ENCODE measurements at places on chromosomes 2 and 18.
A peak's percentile ranks its signal among the peaks of the same experiment; 100 is the strongest.

- H3K27ac ChIP-seq: no peak overlapping the region
- H3K4me3 ChIP-seq: no peak overlapping the region
- H3K4me1 ChIP-seq: no peaks in the 10 kb centered on the region
- peaks cover 7% of the 10 kb centered on the region for H3K27me3 ChIP-seq
- DNase-seq: no peak
These were observed 151.6 kb upstream of the ZNF236 start for GRCh38 chr18:76670564-76671288.

DNA sequence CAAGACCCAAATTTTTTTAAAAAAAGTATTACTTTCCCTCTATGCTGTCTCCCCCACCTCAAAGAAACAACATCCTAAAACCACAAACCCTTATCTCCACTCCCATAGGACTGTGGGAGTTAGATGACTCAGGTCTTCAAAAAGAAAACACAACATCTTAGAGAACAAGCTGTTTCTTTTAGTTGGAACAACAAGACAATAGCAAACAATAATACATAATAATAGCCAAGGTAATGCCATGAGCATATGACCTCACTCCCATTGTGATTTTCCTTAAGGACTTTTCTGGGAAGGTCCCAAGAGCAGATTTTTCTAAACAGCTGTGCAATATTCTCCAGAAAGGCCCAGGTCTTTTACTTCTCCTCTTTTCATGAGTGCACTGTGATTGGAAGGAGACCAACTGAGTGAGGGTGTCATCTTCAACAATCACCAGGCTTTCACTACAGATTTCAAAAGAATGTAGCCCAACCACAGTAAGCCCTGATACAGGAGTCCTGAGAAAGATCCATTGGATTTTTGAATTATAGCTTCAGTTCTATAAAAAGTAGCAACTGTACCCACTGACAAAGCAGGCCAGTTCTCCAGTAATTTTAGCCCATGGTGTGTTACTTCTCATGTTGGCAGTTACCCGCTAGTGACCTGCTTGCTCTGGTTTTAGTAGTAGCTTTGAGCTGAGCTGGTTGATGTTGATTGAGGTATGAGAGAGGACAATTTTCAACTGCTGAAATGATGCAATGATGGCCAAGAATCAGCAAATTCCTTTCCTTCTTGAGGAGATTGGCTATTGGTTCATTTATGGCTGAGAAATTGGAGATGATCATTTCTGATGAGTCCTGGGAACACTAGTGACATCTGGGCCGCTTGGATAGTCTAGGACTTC, 144.5 kb upstream of the TCF4 start:
- no peaks in the 10 kb centered on the region for H3K27me3 ChIP-seq
- no peak for DNase-seq
- H3K4me1 ChIP-seq: no peaks in the 10 kb centered on the region
- H3K27ac ChIP-seq: no peak overlapping the region
- H3K36me3 ChIP-seq: no peaks in the 10 kb centered on the region

DNA sequence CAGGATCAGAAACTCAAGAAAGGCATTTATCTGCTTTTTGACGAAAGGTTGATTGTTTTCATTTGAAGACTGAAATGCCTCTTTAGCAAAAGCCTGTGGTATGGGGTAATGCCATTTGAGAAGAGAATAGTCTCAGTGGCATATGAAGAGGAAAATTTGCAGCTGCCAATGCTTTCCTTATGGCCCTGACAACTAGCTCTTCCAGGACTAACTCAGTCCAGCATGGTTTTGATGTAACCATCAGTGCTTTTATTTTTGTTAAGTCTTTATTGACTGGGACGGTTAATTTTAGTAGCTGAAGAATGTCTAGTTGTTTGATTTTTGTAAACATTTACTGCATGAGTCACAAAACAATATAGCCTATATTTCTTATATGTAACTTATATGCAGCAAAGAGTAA, 158.4 kb downstream of the LNPK start:
- no peak overlapping the region for H3K4me3 ChIP-seq
- H3K4me1 ChIP-seq: no peaks in the 10 kb centered on the region
- H3K27me3 ChIP-seq: peaks cover 2% of the 10 kb centered on the region
- no peak overlapping the region for H3K27ac ChIP-seq
- H3K36me3 ChIP-seq: no peaks in the 10 kb centered on the region

DNA sequence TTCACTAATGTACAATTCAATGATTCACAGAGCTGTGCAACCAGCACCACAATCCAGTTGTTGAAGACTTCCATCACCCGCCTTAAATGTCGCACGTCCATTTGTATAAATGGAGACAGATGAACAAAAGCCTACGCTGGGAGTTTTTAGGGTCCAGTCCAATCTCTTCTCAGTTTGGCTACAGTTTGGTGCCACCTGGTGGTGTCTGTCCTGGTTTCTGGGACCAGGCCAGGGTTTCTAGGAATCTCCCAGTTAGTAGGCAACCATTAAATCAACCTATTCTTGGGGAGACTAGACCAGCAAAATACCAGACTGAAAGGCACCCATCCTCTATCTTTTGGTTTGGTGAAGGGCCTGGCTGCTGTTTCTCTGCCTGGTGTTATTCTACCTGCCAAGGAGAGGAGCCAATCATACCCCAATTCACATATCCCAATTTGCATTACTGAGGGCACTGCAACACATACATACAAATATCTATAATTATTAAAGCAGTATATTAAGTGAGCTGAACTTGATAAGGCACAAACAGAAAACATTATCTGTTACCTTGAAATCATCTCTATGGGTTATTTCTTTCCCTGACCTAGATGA, 3.2 kb upstream of the DDX1 start:
- H3K27ac ChIP-seq: no peak overlapping the region
- H3K4me1 ChIP-seq: peaks cover 14% of the 10 kb centered on the region
- peak; percentile 71 for DNase-seq
- H3K36me3 ChIP-seq: peaks cover 7% of the 10 kb centered on the region

DNA sequence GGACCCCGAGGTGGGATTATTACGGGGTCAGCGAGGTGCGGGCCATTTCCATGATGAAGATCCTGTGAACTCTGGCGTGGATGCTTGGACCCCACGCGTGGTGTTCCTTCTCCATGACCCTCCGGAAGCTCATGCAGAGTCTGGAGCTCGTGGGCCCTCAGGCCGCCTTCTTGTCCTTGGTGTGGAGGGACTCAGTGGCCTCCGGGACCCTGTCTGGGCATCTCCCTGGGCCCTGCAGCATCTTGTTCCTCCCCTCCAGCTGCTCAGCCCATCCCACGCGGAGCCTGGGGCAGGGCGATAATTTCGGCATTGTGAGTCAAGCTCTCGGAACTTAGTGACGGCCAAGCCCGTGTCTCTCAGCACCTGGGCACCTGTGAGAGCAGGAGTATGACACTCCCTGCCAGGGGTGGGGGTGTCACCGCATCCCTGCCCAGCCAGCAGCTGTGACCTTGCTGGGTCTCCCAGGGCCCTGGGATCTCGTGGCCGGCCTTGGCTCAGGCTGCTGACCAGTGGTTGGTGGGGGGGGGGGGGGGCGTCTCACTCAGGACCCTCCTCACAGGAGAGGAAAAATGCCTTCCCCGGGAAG, 24.6 kb downstream of the RTP5 start:
- H3K27me3 ChIP-seq: peaks cover 2% of the 10 kb centered on the region
- H3K4me3 ChIP-seq: no peak overlapping the region
- no peak overlapping the region for H3K27ac ChIP-seq
